SK-N-DZ (cell line): ENCODE measurements at places on chromosomes 1 and 21.

DNA sequence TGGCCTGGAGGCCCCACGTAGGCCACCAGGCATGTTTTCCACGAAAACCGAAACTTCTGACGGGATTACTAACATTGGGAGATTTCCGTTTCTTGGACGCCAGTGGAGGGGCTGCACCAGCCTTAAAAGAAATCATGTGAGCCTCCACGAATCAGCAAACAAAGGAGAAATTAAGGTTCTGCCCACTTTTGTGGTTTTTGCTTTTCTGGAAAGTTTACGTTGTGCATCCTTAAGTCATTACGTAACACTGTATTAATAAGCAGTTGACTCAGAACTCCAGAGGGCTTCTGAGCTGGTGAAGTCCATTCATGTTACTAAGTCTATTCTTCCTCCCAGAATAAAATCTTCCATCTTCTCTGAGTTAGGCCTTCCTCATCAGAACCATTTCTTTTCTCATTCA lies 168.5 kb downstream of the PSMG1 start:
- DNase-seq = no peak

DNA sequence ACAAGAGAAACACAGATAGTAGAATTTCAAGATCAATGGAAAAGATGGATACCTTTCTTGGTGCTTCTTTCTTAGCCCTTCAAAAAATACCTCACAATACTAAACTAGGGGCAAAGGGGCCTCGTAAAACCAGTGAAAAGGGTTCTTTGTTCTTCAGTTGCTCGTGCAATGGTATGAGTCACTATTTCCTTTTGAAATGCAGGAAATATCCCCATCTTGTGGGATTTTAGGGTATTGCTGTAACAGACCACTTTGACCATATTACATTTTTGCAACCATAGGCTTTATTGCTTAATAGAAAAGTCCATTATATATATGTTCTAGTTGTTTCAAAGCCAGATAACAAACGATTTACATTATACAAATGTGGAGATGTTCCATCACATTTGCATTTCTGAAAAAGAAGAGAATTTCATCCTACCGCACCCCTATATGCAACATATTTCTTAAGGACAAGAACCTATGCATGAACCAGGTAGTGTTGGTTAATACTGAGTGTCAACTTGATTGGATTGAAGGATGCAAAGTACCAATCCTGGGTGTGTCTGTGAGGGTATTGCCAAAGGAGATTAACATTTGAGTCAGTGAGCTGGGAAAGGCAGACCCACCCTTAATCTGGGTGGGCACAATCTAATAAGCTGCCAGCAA lies 88.6 kb upstream of the PKN2 start:
- peak; percentile 7 for DNase-seq

DNA sequence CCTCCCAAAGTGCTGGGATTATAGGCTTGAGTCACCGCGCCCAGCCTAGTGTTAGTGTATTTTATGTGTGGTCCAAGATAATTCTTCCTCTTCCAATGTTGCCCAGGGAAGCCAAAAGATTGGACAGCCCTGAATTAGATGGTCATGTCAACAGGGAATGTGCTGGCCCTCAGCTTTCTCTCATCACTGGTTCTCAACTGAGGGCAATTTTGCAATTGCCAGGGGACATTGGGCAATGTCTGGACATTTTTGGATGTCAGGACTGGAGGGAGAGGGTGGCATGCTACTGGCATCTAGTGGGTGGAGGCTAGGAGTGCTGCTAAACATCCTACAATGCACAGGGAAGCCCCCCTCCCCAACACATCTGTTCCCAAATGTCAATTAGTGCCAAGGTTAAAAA lies 95.0 kb downstream of the LAMC2 start:
- no peak for DNase-seq

- DNase-seq = no peak
Measured at GRCh38 chr21:14814991-14815390, 249.8 kb downstream of the NRIP1 start.

- no peak for DNase-seq
Measured at GRCh38 chr21:45545691-45546531, 3.7 kb upstream of the SLC19A1 start.
